ENCODE measurements at places on chromosomes 2 and 18.
A peak's percentile ranks its signal among the peaks of the same experiment; 100 is the strongest.

DNA sequence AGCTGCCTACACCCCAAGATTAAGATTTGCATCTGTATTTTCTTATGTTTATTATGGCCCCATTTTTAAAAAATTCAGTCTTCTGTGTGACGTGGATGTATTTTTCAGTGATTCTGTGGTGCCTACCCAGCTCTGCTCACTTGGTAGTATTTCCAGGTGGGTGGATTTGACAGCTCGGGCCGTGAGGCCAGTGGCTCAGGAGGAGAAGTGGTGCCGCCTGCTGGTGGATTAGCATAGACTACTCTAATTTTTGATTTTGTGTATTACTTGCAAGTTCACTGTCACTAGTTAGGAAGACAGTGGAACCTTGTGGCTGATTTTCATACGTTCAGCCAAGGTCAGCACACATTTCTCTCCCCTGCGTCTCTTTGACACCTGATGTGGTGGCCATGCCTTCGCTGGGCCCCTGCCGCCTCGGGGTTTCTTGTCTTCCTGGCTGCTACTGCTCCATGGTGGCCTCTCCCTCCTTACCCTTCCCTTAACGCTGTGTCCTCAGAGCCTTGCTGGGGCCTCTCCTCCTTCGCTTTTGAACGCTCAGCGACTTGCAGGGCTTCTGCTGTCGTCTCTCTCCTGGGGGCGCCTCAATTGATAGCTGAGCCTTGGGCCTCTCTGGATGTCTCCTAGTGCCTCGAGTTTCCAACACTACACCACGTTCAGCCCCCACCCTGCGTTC is 89.4 kb downstream of the DGKD start:
- peak; percentile 87 for DNase-seq

- DNase-seq: peak; percentile 65
These were observed 33.9 kb downstream of the SNORC start for GRCh38 chr2:232903989-232904388.

DNA sequence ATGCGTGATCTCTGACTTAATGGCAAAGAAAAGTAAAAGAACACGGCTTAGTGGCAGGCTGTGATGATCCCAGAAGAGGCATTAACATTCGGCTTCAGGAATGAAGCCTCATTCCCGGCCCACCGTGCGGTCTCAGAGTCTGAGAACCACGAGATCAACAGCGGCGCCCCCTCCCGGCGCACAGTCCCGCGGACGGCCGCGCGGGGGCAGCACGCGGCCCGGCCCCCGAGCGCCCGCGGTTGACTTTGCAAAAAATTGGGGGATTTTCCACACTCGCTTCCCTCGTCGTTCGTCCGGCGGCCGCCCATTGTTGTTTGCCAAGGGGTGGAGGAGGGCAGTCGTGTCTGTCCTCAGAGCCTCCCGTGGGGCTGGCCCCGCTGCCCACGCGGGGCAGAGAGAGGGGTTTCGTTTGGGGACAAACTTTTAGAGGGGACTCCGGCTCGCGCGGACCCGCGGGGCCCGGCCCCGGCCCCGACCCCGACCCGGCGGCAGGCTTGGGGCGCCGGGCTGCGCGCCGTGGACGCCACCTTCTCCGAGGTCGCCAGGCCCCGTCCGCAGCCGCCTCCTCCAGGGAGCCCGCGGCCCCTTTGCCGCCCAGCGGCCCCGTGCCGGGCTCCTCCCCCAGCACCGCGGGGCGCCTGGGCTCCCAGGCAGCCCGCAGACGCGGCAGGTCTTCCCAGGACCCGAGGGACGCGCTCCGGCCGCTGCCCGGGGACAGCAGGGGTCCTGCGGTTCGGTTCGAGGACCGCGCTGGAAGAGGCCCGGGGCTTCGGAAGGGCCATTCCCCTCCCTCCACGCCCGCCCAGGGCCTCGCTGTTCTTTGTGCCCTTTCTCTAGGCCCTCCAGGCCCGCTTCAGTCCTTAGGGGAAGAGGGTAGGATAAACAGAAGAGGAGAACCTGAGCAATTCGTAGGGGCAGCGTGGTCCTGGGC is 3.4 kb upstream of the HS6ST1 start:
- peak; percentile 91 for DNase-seq

DNA sequence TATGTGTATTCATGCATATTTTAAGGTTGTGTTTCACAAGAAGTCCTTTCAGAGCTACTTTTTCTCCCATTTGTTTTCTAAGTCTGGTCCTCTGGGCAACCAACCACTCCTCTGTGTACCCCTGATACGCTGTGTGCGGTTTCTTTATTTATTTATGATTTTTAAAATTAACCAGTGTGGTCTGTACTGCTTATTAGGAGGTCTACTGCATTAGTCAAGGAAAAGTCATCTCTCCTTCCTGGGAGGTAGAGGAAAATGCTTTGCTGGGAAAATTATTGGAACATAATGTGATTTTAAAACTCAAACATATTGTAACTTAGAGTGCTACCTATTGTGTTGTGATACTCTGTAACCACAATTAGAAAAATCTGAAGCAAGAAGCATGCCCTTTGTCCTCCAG is 1404.3 kb downstream of the SUCLG1 start:
- no peak for DNase-seq

GRCh38 chr2:26245231-26245732 is 543 bp downstream of the HADHB start:
- peak; percentile 74 for DNase-seq

- no peak for DNase-seq
These were observed 37.0 kb upstream of the KYNU start for GRCh38 chr2:142840436-142840835.

- peak; percentile 68 for DNase-seq
These were observed 221.1 kb downstream of the ANAPC1 start for GRCh38 chr2:111662771-111663470.

GRCh38 chr2:25905126-25905525 is 26.8 kb upstream of the ASXL2 start:
- DNase-seq: no peak

- no peak for DNase-seq
These were observed 229.5 kb upstream of the EPAS1 start for GRCh38 chr2:46067501-46068305.

DNA sequence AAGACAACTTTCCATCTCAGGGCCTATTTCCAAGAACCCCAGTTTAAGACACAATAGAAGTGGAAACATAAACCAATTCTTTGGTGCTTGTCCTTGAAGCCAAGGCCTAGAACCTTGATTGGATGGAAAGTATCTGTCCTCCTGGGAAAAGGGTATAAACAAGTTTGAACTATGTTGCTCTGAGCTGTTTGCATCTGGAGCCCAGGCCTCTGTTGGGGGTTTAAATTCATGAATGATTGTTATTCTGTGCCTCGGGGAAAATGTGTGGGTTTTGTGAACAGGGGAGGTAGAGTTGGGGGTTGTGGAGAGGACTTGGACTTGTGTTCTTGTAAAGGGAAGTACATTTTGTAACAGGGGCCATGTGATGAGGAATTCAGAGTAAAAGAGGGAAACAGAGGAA is 406.1 kb downstream of the SLC4A3 start:
- no peak for DNase-seq

- no peak for DNase-seq
These were observed 5.0 kb downstream of the LDLRAD4 start for GRCh38 chr18:13223311-13224143.
